ENCODE measurements at places on chromosomes 2 and 18.
A peak's percentile ranks its signal among the peaks of the same experiment; 100 is the strongest.

DNA sequence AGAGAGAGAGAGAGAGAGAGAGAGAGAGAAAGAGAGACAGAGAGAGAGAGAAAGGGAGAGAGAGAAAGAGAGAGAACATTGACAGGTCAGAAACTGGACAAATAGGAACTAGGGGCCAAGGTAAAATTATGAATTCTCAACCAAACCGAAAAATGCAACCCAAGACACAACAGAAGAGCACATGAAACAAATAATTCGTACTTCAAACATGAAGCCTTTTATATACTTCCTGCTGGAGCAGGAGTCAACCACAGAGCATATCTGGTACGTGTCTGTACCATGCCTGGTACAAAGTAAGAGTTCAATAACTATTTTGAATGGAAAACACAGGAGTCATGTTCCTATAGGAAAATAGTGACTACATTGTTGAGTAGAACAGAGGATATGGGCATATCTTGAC is 6.5 kb upstream of the VPS54 start:
- DNase-seq = no peak

GRCh38 chr2:100218552-100218951 is 76.2 kb upstream of the AFF3 start:
- DNase-seq = no peak

DNA sequence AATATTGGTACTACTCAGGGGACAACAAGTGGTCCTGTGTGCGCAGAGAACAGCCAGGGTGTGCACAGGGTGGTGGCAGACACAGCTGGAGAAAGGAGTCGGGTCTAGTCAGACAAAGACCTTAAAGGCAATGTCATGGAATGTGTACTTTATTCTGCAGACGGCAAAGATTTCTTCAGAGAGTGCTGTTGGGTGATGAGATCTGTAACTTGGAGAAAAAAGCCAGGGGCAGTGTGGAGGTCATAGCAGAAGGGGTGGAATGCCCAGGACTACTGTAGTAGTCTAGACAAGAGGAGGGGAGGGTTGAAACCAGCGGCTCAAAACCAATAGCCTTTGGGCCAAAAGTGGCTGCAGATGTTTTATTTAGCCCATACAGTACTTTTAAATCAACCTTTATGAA is 121.3 kb upstream of the ZFP36L2 start:
- DNase-seq = no peak

- DNase-seq = no peak
Measured at GRCh38 chr2:20356042-20356441, 5.4 kb upstream of the PUM2 start.

DNA sequence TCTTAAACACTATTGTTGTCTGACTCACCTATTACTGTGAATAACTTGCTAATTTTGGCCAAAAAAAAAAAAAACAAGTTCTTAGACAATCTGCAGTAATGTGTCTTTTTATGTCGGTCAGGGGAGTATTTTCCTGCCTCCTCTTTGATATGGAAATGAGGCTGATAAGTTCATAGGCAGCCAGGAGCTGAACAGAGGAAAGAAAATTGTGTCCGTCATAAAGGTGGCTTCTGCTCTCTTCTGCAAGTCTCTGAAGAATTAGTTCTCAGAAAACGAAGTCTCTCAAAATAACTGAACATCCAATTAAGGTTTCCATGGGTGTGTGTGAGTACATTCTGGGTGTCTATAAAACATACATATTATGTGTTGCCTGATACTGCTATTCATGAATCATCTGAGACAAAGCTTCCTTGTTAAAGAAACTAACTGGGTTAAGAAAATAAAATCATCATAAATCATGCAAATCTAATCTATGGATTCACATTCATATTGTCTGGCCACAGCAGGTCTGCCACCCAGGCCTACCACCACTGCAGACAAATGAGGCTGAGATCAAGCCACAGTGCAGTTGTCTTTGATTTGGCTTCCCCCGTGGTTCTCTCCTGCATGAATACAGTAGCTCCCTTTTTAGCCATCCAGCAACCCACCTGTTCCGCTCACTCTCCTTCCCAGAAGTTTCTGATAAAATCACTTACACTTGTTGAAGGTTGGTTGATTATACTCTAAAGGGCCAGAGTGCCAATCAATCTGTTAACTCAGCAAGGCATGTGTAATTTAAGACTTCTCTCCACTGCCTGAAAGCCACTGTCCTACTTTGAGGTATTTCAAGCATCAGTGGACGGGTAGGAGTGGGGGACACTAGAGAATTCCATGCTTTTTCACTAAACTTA is 19.4 kb upstream of the SP5 start:
- DNase-seq = no peak

DNA sequence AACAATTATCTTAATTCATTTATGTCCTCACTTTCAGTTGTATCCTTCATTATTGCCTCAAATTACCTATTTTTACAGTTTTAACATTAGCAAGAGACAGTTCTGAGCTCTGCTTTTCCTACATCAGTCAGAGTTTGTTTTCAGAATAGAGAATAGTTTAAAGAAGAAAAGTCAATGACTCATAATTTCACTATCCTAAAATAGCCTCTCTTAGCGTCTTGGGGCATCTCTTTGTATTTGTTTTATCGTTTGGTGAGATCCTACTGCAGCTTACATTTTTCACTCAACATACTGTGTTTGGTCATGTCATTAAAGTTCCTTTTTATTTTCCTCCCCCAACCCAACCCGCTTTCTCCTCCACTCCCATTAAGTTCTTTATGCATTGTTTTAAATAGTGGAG is 3.8 kb downstream of the SEC11C start:
- no peak for DNase-seq

- DNase-seq = no peak
Measured at GRCh38 chr2:46470114-46470628, 9.2 kb upstream of the TMEM247 start.

- DNase-seq = no peak
Measured at GRCh38 chr2:86239745-86240144, 40.5 kb downstream of the MRPL35 start.

DNA sequence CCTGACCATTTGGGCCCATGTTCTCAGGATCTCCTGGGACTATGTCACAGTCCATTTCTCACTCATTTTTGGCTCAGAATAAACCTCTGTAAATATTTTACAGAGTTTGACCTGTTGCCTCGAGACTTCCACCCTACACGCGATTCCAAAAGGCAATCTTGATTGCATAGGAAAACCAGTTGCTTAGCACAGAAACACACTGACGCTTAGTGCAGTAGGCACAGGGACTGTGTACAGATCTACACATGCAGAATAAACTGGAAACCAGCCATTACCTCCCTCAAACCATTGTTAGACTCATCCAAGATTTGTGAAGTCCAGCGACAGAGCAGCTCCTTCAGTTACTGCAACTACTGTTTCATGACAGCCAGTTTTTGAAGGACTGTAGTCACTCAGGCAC is 73.0 kb downstream of the NCKAP5 start:
- DNase-seq = no peak

- DNase-seq = no peak
Measured at GRCh38 chr18:59468821-59469220, 109.8 kb upstream of the LMAN1 start.

- no peak for DNase-seq
Measured at GRCh38 chr2:63434024-63435001, 154.0 kb downstream of the WDPCP start.

DNA sequence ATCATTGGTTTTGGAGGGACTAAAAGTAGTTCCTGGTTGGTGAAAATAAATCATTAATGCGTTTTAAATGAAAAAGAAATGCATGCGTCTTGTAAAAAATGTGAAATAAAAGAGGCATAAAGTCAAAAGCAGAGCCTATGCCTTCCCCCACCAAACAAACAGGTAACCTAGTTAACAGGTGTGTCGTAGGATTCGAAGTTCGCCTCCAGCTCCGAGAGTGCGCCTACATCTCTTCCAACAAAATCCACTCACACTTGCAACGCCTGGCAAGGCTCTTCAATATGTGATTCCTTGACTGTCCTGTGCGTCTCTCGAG is 677 bp upstream of the SMAD4 start:
- DNase-seq = no peak

GRCh38 chr2:48449073-48449840 is 80.7 kb upstream of the STON1 start:
- no peak for DNase-seq

- DNase-seq = no peak
Measured at GRCh38 chr18:74294526-74294925, 2.8 kb upstream of the CYB5A start.

DNA sequence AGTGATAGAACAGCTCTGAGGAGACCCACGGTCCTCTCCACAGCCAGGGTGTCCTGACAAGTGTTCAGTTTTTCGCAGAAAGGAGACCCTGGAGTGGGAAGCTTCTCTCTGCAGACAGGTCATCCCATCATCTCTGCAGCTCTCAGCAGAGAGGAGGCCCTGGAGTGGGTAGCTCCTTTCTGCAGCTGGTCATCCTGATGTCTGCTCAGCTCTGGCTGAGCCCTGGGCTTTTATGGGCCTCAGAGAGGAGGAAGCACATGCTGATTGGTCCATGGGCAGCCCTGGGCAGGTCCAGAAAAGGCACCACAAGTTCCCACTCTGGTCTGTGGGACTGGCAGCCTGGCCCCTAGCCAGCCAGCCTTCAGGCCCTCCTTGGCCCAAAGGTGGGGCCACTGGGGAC is 72.3 kb upstream of the ST3GAL5 start:
- DNase-seq = no peak

GRCh38 chr18:22176420-22177326 is 7.3 kb downstream of the GATA6 start:
- no peak for DNase-seq

DNA sequence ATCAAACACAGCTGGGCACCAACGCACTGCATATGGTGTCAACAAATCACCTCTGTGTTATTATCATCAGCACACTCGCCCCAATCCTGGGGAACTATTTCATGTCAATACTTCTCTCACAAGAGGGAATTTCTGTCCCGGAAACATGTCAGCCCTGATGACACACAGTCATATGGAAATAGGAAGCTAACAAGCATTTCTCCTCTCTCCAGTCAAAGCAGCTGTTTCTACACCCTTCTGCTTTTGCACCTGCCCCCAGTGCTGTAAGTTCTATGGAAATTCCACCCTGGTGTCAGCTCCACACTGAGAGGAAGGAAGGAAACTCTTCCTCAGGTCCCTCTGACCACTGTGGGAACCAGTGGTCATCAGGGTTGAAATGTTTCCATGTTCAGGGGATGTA is 447.6 kb upstream of the ID2 start:
- DNase-seq = no peak

DNA sequence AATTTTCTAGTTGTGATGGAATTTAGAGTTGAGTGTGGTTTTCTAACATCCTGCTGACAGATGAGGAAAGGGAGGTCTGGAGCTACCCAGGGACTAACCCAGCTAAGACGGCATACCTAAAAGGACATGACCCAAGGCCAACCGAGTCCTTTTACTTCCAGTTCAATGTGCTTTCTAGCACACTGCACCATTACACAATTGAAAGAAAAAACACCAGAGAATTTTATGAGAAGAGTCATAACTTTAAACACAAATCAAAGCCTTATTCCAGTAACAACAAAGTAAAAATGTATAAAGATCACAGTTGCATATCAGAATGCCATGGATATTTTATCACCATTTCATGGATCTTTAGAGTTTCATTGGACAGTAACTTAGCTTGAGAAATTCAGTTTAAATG is 480.3 kb downstream of the MEIS1 start:
- no peak for DNase-seq

DNA sequence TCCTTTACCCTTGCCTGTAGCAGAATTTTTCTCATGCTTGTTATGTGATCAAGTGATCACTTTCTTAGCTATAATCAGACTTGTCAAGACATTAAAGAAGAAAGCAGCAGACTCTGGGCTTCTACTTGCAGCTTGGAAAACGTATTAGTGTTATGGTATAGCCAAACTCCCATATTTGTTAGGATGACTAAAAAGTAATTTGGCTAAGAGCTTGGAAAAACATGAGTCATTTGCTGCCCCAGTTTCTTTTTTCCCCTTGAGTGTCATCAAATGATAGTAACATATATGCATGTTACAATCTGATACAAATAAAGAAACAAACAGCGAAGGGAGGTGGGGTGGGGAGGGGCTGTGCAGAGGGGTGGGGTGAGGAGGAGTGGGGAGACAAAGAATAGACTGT is 155.5 kb downstream of the IKZF2 start:
- DNase-seq = no peak

GRCh38 chr2:65351234-65351947 is 81.0 kb downstream of the SPRED2 start:
- no peak for DNase-seq

GRCh38 chr2:25274868-25275574 is 66.7 kb downstream of the DNMT3A start:
- peak; percentile 60 for DNase-seq

- DNase-seq = no peak
Measured at GRCh38 chr2:219300022-219300421, 9.2 kb downstream of the PTPRN start.

DNA sequence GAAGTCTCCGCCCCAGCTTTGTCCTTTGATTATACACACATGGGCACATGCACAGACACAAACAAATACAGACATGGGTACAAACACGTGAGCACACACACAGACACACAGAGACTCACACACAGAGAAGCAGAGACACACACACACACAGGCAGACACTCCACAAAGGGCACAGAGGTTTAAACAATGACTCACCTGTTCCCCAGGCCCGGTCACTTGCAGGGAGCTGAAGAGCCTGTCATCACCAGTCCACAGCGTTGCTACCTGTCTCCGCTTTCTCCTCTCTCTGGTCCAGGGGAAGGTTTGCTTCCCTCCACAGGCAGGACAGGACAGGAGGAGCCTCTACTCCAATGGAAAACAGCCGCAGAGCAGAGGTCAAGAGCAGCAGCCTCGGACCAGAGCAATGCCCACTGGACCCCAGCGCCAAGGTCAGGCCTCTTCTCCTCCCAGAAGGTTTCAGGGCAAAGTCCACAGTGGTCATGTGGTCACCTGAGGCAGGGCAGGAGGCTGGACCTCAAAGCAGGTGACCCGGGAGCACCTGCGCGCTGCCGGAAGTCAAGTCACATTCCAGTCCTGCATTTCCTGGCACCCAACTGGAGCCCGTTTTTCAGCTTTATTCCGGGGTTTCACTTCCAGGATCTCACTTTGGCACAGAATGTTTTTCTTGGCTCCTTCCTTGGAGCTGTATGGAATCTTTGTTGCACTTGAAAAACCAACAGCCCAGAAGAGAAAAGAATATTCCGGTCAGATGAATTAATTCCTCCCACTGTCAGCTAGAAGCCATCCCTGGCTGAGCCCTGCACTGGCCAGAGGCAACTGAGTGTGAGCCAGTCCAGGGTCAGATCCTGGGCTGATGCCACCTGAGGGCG is at the start of gene RAB17:
Gene RAB17 (minus strand): TSS at position 463 of the 869 bp plus-strand sequence. CDS start 4,580 bp downstream, outside the sequence.
- DNase-seq = no peak

DNA sequence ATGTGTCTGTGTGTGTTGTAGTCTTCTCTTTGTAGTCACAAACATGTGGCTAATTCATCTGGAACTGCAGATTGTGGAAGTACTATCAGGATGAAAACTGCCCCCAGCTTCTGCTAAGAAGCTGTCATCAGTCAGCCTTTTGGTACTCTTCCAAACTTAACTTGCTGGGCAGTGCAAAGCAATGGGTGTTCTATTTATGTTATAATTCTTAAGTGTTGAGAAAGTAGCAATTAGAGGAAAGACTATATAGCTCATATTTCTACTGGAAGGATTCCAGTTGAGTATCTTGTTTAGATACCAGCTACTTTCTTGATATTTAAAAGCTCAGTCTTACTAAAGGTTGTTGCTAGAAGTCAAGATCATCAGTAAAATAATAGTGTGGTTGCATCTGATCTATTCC is 52.1 kb downstream of the SLC38A11 start:
- no peak for DNase-seq

GRCh38 chr2:154338352-154338967 is 360.0 kb upstream of the KCNJ3 start:
- no peak for DNase-seq

- DNase-seq = no peak
Measured at GRCh38 chr2:140529706-140530105, 1601.1 kb downstream of the LRP1B start.

Measured in activated CD4-positive, alpha-beta T cell treated with anti-CD3 and anti-CD28 coated beads, Interleukin-2, amount 50 U/mL, for 4 hours (primary cell).